ENCODE measurements at places on chromosomes 1 and 21. TPM values are rescaled to one million over a fixed set of nuclear protein-coding genes. Genes with fewer than 3 reads are reported as not detected.

Gene DTL
- 22.6 TPM for total RNA-seq

Gene CTSE
- not detected for total RNA-seq

Gene CCDC181
- 0.24 TPM for total RNA-seq

Gene SELE
- not detected for total RNA-seq

Gene BNIPL
- total RNA-seq: 0.09 TPM

Data from A549 treated with CpdA at 1 μM for 4 hours (cell line).